Activated CD4-positive, alpha-beta memory T cell treated with anti-CD3 and anti-CD28 coated beads, Interleukin-2, amount 10 ng/mL, durations not matched to agents 7 days and 5 days (primary cell): ENCODE measurements at places on chromosomes 12 and 14. TPM values are rescaled to one million over a fixed set of nuclear protein-coding genes. Genes with fewer than 3 reads are reported as not detected.

The OVCH1 gene
- not detected for total RNA-seq

DNA sequence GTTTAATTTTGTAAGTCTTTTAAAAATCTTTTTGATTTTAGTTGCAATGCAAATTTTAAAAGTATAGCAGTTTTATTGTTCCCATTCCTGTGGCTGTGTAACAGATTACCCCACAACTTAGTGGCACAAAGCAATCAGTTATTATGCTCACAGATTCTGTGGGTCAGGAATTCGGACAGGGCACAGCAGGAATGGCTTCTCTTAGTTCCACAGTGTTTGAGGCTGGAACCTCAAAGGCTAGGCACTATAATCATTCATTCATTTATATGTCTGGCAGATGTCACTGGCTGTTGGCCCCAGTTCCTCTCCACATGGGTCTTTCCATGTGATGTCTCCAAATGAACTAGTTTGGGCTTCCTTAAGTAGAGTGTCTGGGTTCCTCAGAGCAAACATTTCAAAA is 193.3 kb downstream of the RAD51B start:
- no peak overlapping the region for H3K4me3 ChIP-seq
- H3K27ac ChIP-seq, result no peak overlapping the region
- no peak for DNase-seq
- H3K4me1 ChIP-seq, result no peaks in the 10 kb centered on the region
- H3K36me3 ChIP-seq, result no peaks in the 10 kb centered on the region

- H3K4me1 ChIP-seq, result no peaks in the 10 kb centered on the region
- H3K27me3 ChIP-seq, result no peaks in the 10 kb centered on the region
- no peaks in the 10 kb centered on the region for H3K36me3 ChIP-seq
These were observed 29.1 kb upstream of the AEBP2 start for GRCh38 chr12:19410211-19410610.

The ZNF891 gene
- total RNA-seq, result 1.6 TPM

DNA sequence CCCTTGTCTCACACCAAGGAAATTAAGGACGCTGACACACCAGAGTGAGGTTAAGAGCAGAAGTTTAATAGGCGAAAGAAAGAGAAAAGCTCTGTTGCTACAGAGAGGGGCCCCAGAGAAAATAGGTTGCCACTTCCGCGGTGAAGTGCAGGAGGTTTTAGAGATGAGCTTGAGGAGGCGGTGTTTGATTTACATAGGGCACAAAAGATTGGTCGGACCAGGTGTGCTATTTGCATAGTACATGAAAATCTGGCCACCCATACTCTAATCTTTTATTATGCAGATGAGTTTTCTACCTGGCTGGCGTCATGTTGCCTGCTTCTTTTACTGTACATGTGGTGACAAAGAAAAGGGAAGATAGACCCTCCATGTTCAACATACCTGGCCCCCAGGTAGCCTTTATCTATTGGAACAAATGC is 23.3 kb upstream of the MYF6 start:
- H3K27ac ChIP-seq, result no peak overlapping the region
- H3K4me1 ChIP-seq, result no peaks in the 10 kb centered on the region
- no peaks in the 10 kb centered on the region for H3K27me3 ChIP-seq
- no peak overlapping the region for H3K4me3 ChIP-seq

DNA sequence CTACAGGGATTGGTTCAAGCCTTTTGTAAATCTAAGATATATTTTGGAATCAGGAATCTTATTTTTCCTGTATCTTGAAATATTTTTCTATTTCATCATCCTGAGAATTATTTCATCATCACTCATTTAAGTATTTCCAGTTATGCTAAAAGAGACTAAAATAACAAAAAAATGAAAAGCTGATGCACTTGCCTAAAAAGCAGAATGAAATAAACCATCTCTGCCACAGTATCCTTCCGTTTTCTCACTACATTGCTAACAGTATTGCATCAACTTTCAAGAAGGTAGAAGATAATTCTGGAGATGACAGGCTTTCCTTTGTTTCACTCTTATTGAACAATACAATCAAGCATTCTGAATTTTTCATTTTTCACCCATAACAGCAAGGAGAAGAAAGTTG is 31.1 kb upstream of the EIF5 start:
- H3K4me3 ChIP-seq, result no peak overlapping the region
- H3K27me3 ChIP-seq, result peaks cover 19% of the 10 kb centered on the region
- no peak for DNase-seq
- no peaks in the 10 kb centered on the region for H3K36me3 ChIP-seq
- no peak overlapping the region for H3K27ac ChIP-seq
- no peaks in the 10 kb centered on the region for H3K4me1 ChIP-seq

DNA sequence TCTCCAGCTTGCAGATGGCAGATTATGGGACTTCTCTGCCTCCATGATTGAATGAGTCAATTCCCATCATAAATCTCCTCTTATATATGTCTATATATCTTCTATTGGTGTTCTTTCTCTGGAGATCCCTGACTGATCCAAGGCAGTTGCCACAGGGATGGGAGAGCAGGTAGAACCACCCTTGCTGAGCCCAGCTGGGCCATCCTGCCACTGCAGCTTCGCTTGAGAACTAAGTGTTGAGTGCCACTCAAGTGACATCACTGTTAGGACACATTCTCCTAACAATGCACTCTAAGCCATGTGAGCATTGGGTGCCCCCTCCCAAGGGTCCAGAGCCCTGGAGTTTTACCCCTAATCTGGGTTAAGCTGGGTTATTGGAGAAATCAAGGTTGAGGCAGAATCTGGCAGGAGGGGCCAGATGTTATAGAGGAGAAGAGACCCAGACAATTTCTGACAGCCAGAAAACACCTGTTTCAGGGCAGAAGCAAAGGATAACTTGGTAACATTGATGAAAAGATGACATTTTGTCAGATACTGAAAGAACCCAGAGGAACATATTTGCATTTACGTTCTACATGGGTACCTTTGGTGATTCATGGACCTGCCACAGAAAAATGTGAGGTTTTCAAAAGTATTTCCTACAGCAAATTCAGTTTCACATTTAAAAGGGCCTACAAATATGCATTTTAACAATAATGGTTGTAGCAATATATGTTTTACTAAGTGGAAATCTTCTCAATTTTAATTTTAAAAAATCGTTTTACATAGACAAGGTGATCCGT is 57.2 kb upstream of the MAX start:
- peaks cover 5% of the 10 kb centered on the region for H3K4me1 ChIP-seq
- no peaks in the 10 kb centered on the region for H3K27me3 ChIP-seq
- no peak for DNase-seq
- no peak overlapping the region for H3K27ac ChIP-seq

The TRIM9 gene
- total RNA-seq, result 0.23 TPM

The CISTR gene
- not detected for total RNA-seq

DNA sequence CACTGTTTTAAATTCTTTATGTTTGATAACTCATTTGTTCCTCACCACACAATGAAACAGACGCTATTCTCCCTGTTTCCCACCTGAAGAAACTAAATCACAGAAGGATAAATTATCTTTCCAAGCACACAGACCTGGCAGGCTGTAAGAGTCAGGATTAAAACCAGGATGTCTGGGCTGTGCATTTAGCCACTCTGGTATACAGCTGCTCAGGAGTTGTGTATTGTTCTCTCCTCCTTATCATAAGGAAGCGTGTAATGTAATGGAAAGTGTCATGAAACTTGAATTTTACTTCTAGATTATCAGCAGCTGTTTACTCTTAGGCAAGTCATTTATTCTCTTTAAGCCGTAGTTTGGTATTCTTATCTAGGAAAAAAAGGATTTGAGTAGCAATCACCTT is 154.8 kb upstream of the LRIG3 start:
- no peaks in the 10 kb centered on the region for H3K36me3 ChIP-seq
- DNase-seq, result no peak
- no peaks in the 10 kb centered on the region for H3K4me1 ChIP-seq
- no peak overlapping the region for H3K4me3 ChIP-seq
- H3K27me3 ChIP-seq, result no peaks in the 10 kb centered on the region

The PPP1CC gene
- total RNA-seq, result 221 TPM

GRCh38 chr14:77086951-77087350 is 11.1 kb upstream of the CIPC start:
- H3K4me1 ChIP-seq, result peaks cover 9% of the 10 kb centered on the region
- peaks cover 3% of the 10 kb centered on the region for H3K27me3 ChIP-seq
- H3K36me3 ChIP-seq, result peaks cover 3% of the 10 kb centered on the region
- no peak overlapping the region for H3K27ac ChIP-seq
- no peak overlapping the region for H3K4me3 ChIP-seq

DNA sequence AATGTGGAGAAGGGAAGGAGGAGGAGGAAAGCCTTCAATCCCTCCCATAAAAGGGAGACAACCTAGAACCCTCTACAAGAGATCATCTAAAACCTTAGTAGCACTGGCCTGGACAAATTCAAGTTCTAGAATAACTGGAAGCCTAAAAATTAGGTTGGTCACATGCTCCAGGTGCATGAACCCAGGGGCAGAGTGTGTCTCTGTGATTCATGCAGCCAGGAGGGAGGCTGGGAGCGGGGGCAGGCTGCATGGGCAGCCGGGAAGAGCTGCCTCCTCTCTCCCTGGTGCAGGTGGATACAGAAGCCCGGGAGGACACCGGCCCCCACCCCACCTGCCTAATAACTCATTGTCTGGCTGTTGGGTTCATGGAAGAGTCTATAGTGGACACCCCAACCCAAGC is 38.6 kb downstream of the CCDC85C start:
- no peak overlapping the region for H3K4me3 ChIP-seq
- no peaks in the 10 kb centered on the region for H3K27me3 ChIP-seq
- no peaks in the 10 kb centered on the region for H3K4me1 ChIP-seq
- no peak overlapping the region for H3K27ac ChIP-seq
- no peak for DNase-seq
- H3K36me3 ChIP-seq, result no peaks in the 10 kb centered on the region

The RD3L gene
- not detected for total RNA-seq

DNA sequence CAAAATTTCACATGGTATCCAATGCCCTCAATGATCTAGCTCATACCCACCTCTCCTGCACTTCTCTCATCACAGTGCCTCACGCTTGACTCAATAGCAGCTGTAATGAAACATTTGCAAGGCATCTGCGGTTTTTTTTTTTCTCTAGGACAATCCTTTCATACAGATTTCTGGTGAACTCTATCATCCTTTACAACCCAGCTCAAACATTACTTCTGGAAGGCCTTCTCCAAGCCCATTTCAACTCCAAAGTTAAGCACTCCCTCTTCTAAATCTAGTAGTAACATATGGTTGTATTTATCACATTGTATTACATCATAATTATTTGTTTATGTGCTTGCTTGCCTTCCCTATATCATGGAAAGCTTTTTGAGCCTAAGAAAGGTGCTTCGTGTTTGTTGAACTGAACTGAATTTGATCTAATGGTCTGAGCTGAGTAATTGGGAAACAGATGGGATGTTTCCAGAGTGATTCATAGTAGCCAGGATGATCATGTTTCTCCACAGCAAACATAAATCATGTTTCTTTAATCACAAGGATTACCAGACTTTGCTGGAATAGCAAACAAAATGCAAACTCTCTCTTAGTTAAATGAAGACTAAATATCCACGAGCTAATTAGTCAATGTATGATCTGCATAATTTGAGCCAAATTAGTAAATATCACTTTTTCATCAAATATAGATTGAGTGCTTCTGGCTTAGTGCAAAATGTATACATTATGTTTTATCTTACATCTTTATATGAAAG is 14.3 kb downstream of the CFL2 start:
- DNase-seq, result no peak
- no peaks in the 10 kb centered on the region for H3K4me1 ChIP-seq
- no peaks in the 10 kb centered on the region for H3K36me3 ChIP-seq
- H3K4me3 ChIP-seq, result no peak overlapping the region
- H3K27ac ChIP-seq, result no peak overlapping the region
